ENCODE measurements at places on chromosomes 12 and 14.

DNA sequence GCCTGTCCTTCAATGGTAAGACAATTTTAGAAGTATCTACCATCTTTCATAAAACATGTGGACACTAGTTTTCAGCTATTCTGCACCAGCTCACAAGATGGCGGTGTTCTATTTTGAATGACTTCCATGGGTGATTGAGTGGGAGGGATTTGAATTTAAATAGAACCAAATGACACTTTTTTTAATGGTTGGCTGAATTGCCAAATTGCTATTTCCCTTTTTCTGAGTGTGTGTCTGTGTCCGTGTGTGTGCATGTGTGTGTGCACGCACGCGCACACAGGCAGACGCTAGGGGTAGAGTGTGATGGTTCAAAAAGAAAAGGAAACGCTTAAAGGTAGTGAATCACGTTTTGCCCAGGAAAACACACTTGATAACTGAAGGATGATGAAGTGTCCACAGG, 362.6 kb downstream of the DAD1 start:
- no peak for DNase-seq

- no peak for DNase-seq
Observed at GRCh38 chr12:89899651-89900050, 191.0 kb upstream of the ATP2B1 start.

DNA sequence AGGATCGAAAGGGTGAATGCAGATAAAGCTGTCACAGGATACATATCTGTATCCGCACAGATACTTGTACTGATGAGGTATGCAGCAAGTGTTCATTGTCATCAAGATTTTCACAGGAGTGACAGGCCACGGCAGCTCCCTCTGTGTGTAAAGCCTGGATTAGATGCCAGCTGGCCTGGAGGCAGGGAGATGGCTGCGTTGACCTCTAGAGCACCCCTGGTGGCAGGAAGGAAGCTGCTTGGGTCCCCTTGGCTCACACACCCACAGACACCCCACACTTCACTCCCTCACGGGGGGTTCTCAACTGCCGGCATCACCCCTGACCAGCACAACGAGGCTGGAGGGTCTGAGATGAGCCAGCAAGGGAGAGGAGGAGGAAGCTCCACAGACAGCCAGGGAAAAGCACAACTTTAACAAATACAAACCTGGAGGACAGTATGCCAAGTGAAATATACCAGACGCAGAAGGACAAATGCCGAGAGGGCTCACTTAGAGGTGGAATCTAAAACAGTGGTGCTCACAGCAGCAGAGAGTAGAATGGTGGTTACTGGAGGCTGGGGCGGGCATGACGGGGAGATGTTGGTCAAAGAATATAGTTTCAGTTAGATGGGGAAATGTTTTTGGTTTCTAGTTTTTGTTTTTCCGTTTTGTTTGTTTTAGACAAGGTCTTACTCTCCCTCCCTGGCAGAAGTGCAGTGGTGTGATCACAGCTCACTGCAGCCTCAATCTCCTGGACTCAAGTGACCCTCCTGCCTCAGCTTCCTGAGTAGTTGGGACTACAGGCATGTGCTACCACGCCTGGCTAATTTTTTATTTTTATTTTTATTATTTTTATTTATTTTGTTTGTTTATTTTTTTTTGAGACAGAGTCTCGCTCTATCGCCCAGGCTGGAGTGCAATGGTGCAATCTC, 45.7 kb downstream of the TEAD4 start:
- no peak for DNase-seq

DNA sequence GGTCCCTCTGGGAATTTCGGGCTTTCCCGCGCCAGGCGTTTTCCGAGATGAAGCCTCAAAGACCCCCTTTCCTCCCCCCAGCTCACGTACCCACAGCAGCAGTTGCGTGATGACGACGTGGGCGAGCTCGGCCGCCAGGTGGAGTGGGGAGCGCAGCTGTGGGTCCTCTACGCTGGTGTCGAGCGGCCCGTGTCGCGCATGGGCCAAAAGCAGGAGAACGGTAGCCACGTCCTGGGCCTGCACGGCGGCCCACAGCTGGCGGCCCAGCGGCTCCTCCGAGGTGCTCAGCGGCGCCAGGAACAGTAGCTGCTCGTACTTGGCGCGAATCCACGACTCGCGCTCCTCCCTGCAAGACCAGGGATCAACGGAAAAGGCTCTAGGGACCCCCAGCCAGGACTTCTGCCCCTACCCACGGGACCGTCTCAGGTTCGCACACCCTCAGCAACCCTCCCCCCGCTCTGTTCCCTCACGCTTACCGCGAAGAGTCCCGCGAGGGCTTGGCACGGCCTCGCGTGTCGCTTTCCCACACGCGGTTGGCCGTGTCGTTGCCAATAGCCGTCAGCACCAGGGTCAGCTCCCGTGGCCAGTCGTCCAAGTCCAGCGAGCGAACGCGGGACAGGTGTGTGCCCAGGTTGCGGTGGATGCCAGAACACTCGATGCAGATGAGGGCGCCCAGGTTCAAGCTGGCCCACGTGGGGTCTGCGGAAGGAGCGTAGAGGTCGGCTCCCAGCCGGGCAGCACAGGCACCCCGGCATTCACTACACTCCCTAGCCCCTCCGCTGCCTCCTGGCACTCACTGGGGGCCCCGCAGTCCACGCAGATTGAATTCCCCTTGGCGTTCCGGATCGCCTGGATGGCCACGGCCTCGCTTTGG, 11.4 kb downstream of the AGAP2 start:
- DNase-seq, result no peak

- DNase-seq, result no peak
Observed at GRCh38 chr14:68905107-68905895, 73.8 kb downstream of the ACTN1 start.

GRCh38 chr14:51836417-51836816, 24.0 kb upstream of the GNG2 start:
- DNase-seq, result no peak

DNA sequence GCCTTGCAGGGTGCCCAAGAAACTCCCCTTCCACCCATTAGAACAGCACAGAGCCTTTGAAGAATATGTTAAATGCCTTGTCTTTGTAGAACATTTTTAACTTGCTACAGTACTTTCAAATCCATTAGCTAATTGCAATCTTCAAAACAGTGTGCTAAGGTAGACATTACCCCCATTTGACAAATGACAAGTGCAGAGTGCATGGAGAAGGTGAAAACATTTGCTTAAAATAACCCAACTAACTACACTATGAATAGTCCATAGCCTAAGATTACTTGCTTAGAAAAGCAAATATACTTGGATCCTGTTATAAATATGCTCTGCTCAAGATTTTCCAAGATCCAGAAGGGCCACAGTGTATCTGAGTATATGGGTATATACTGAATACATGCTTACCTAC, 87.0 kb upstream of the G2E3 start:
- DNase-seq, result no peak

- DNase-seq, result no peak
Observed at GRCh38 chr12:16359512-16360491, 12.4 kb downstream of the MGST1 start.

DNA sequence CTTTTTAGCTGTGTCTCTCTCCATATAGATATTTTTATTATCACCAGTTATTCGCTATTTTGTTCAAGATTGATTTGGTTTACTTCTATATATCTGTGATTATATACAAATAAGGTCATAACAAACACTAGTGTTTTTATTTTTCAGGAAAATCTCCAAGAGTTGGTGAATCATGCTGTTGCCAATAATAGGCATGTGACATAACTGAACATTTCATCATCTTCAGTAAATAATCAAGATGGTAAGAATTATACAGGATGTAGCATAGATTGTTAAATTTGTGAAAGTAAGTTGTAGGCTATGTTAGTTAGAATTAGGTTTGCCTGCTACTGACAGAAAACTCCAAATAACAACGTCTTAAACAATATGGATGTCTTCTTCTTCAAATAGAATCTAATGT, 240.9 kb upstream of the PDE3A start:
- no peak for DNase-seq

Measured in stimulated activated CD8-positive, alpha-beta memory T cell treated with anti-CD3 and anti-CD28 coated beads, Interleukin-4, amount 100 ng/mL, for 1 hour (primary cell).